Hair follicle dermal papilla cell (primary cell): ENCODE measurements at places on chromosomes 5 and 9. TPM values are rescaled to one million over a fixed set of nuclear protein-coding genes. Genes with fewer than 3 reads are reported as not detected.

Gene HBEGF
- 2.8 and 3.3 TPM in 2 replicates for total RNA-seq

Gene TRAF1
- total RNA-seq: 1.5 TPM in 2 replicates

Gene HTR1A
- not detected in 2 replicates for total RNA-seq

Gene GALNT12
- 0.61 and 1.3 TPM in 2 replicates for total RNA-seq

Gene TMEM252
- not detected in 2 replicates for total RNA-seq

Gene CCL27
- total RNA-seq: not detected in 2 replicates

Gene WDR31
- 1.6 and 2.2 TPM in 2 replicates for total RNA-seq

Gene LECT2
- not detected in 2 replicates for total RNA-seq

Gene MAMDC4
- total RNA-seq: 1.1 and 1.9 TPM in 2 replicates

Gene QRFP
- total RNA-seq: not detected in 2 replicates

Gene DPH7
- total RNA-seq: 21.0 and 21.6 TPM in 2 replicates

Gene SLC34A1
- total RNA-seq: not detected in 2 replicates

Gene SHOC1
- total RNA-seq: under 0.01 TPM in 1 of 2 replicates, not detected in the other

Gene SPATA6L
- total RNA-seq: 0.65 and 0.73 TPM in 2 replicates

Gene DRD1
- total RNA-seq: under 0.01 and 0.36 TPM in 2 replicates

Gene COL5A1
- total RNA-seq: 249 and 339 TPM in 2 replicates

Gene FRMD3
- 2.8 and 2.9 TPM in 2 replicates for total RNA-seq

Gene FOXE1
- total RNA-seq: 0.12 TPM in 1 of 2 replicates, not detected in the other

Gene PALM2AKAP2
- 21.5 and 33.4 TPM in 2 replicates for total RNA-seq

Gene PCSK5
- 7.4 and 10.2 TPM in 2 replicates for total RNA-seq

Gene PCDHGA2
- 4.2 and 6.0 TPM in 2 replicates for total RNA-seq

Gene FAM163B
- not detected in 2 replicates for total RNA-seq

Gene SHISAL2B
- total RNA-seq: not detected in 2 replicates

Gene CSF1R
- 0.16 and 0.36 TPM in 2 replicates for total RNA-seq

Gene CMYA5
- 2.4 and 2.8 TPM in 2 replicates for total RNA-seq

Gene LARP1
- total RNA-seq: 140 TPM in 2 replicates

Gene BTNL9
- total RNA-seq: not detected in 2 replicates

Gene LCN6
- total RNA-seq: not detected in 2 replicates

Gene ZCCHC9
- 20.9 and 25.9 TPM in 2 replicates for total RNA-seq

Gene WASHC1
- 3.6 and 4.7 TPM in 2 replicates for total RNA-seq

Gene RNF183
- not detected in 2 replicates for total RNA-seq

Gene DAPK1
- 21.5 and 27.7 TPM in 2 replicates for total RNA-seq

Gene ERAP2
- 7.8 and 52.2 TPM in 2 replicates for total RNA-seq

Gene OR1Q1
- total RNA-seq: 0.36 and 0.65 TPM in 2 replicates

Gene TTC23L
- 0.24 and 0.32 TPM in 2 replicates for total RNA-seq

Gene ALDH1A1
- total RNA-seq: 0.49 TPM in 1 of 2 replicates, not detected in the other

Gene UBE2QL1
- under 0.01 and 0.12 TPM in 2 replicates for total RNA-seq

Gene TPM2
- total RNA-seq: 451 and 795 TPM in 2 replicates

Gene MROH2B
- not detected in 2 replicates for total RNA-seq

Gene ASPN
- total RNA-seq: 38.5 and 49.8 TPM in 2 replicates

Gene MORN5
- total RNA-seq: not detected in 2 replicates

Gene SNCB
- not detected in 2 replicates for total RNA-seq

Gene FKTN
- 18.7 and 37.6 TPM in 2 replicates for total RNA-seq

Gene ABL1
- 119 and 147 TPM in 2 replicates for total RNA-seq

Gene SCGB3A2
- total RNA-seq: not detected in 2 replicates

Gene BAAT
- total RNA-seq: 0.12 TPM in 1 of 2 replicates, not detected in the other
